Umbilical cord (tissue), 2 donors: ENCODE measurements at places on chromosomes 6 and 20.

DNA sequence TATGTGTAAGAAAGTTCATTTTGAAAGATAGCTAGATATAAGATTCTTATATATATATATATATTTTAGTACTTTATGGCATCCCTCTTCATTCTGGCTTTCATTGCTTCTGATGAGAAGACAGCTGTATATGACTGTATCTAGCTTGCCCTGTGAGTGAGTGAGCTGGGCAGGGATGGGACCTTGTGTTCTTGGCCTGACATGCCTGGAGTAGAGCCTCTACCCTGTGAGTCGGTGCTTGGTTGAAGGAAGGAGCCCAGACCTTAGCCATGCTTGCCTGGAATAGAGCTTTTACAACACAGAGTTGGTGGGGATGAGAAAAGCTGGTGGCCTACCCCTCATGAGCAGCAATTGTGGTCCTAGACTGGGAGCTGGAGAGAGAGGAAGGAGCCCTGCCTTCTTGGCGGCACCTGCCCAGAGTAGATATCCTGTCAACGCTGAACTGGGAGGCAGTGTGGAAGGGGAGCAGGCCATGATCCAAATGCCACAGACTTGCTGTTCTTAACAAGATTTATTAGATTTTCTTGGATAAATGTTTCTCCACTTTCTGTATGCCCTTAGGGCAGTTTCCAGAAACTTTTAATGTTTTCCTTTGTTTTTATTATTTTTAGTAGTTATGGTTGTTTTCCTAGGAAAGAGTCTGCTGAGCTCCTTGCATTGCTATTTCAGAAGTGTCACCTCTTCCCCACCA is 31.6 kb downstream of the FIG4 start:
- DNase-seq: no peak

DNA sequence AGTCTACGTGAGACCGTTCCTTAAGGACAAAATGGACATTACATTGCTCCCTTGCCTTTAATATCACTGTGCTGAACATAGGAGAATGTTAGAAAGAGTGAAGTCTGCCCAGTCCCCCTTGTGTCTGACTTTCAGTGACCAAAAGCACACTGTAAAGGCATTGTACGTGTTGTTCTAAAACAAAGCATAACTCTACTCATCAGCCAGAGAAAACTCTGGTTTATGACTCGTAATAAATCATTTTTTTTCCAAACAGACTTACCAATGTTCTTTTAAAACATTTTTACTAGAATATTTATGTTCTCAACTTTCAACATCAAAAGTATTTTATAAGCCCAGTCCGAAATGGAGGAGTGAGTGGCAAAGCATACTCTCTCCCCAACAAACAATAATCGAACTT is 262.5 kb downstream of the GJA1 start:
- DNase-seq: no peak

DNA sequence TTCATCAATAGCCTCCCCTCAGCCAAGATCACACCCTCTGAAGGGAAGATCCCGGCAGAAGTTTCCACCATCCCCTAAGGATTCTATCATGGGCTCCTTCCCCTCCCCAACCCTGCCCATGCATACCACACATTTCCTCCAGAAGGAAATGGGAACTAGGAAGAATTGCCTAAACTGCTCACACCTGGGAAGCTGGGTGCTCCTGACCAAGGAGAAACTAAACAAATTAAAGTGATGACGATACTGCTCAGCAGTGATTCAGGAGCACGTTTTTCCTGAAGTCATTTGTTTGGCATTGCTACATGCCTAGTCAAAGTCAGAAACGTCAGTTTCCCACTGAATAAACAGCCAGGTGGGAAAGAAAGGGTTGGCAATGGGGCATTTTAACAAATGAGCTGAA is 136.1 kb upstream of the CDYL start:
- DNase-seq: no peak

DNA sequence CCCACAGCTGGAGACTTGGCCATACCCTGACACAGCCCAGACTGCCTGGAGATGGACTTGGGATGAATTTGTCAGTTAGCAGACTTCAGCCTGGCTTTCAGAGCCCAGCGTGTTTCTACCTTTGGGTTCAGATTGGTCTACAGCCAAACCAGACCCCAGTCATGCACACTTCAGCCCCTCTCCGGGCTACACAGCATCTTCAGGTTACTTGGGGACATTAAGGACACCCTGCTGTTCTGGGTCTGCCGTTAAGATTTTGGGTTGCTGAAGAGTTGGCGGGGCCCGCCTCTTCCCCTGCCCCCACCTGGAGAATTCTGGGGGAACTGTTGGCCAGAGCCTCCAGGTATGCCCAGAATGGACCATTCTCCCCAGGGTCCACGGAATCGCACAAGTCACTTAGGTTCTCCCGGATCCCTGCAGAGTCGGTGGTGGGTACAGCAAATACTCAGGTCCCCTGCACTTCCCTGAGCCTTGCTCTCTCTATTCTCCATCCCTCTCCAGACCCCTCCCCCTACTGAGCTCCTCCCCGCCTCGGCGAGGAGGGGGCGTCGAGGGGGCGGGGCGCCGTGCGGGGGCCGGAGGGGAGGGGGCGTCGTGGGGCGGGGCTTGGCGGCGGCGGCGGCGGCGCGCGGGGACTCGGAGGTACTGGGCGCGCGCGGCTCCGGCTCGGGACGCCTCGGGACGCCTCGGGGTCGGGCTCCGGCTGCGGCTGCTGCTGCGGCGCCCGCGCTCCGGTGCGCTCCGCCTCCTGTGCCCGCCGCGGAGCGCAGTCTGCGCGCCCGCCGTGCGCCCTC is at the start of gene PTK7:
Gene PTK7 (plus strand): TSS at position 645 of the 794 bp plus-strand sequence. CDS start 175 bp downstream, outside the sequence.
- peak; percentile 91 for DNase-seq

GRCh38 chr6:36368921-36369865 is 18.3 kb downstream of the ETV7 start:
- DNase-seq: no peak

DNA sequence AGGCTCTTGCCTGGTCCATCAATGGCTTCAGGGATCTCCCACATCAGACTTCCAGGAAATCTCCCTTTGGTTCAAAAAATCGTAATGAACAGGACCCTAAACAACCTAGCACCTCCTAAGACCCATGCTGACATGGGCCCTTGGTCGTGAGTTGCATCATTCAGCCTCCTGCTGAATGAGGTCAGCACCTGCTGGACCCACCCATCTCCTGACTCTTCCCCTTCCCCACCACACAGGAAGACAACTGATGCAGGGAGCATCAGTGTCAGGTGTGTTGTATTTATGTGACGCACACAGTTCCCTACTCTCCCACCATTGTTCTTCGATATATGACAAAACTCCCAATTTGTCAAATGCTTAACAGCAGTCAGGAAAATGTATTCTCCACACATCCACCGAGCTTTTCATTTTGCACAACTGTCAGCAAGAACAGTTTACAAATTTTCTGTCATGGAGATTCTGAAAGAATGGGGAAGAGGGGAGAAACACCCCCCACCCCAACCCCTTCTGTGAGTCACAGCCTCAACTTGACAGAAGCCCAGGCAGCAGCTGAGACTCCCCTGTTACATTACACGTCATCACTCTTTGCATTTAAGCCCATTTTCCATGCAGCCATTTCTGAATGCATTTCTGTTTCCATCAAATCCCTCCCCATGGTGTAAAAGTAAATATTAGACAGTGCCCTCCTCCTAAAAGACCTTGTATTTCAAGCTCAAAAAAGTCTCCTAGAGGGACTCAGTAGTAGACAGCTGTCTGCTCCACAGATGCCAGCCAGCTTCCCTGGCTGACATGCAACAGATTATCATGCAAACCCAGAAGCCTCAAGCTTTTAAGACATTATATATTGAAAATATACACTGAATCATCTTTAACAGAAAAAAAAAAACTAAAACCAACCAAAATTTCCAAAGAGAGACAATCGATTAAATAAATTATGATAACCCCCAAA is 577.5 kb downstream of the PTPRT start:
- DNase-seq: peak; percentile 20

GRCh38 chr20:25079171-25079570 is 2.8 kb downstream of the VSX1 start:
- no peak for DNase-seq

DNA sequence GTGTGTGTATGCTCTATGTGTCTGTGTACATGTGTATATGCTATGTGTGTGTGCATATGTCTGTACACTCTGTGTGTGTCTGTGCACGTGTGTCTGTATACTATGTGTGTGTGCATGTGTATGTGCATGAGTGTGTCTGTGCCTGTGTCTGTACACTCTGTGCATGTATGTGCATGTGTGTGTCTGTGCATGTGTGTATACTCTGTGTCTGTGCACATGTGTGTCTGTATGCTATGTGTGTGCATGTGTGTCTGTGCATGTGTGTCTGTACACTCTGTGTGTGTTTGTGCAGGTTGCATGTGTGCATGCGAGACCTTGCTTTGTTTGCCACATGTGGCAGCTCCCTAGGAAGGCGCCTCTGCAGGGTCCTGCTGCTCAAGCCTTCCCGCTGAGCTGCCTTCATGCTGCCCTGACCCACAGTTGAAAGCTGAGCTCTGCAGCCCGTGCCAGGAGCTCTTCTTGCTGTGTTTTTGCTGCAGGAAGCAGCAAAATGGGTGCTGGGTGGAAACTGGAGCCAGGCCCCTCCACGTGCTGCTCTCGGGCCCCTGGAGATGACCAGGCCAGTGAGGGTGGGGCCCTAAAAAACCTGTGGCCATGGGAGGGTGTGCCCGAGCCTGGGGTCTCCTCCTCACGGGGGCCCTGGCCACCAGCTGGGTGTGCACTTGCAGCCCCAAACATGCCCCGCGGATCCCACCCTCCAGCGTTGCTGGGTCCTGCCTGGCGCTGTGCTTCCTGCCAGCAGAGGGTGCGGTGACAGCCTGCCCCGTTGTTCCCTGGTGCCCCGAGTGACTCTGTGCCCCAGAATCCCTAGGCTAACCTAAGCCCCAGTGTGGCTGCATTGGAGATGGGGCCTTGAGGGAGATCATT is 109.1 kb downstream of the DACT2 start:
- DNase-seq: no peak

GRCh38 chr20:16050366-16050765 is 522.9 kb downstream of the KIF16B start:
- no peak for DNase-seq

DNA sequence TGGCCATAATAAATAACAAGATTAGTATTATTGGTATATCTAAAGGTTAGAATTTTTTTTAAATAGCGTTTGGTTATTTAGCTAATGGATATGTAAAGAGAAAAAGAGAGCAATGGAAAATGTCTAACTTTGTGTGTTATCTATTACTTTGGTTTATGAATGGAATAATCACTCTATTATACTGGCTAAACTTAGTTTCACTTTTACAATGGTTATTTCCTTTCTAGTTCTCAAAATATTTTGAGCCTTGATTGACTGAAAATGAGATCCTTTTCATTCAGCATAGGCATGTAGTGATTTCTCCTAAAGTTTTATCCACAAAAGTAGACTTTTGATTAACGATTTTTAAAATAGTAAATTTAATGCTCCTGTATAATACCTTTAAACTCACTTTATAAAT is 51.6 kb upstream of the MLIP start:
- peak; percentile 0 for DNase-seq

DNA sequence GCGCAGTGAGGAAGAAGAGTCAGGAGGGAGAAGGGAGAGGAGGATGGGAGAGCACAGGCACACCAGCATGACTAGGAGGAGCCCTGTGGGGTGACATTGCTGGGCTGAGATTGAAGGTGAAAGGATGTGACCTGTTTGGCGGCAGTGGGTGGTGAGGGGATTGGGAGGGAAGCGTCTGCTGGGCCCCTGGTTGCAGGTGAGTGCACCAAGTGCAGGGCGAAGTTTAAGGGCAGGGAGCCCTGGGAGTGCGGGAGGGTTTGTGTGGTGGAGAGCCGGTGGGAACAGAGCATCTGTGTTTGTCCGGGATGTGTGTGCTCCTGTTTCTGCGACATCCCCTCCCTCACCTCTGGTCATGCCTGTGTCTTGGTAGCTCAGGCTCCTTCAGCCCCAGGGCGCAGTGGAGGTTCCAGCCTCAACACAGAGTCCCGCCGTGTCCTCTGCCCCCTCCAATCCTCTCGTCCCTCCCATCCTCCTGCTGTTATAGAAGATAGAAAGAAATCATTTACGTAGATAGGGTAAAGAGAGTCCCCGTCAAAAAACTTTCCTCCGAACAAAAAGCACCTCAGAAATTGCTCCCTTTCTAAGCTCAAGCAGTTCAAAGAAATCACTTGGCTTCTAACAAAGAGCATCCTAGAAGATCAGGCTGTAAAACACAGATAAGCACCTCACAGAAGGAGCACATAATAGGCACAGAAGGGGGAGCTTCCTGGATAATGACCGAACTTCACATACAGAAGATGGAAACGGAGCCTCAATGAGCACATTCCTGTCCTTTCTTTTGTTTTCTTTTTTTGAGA is 25.0 kb downstream of the ULBP1 start:
- DNase-seq: no peak

GRCh38 chr6:39540454-39540853 is 184.8 kb downstream of the KIF6 start:
- no peak for DNase-seq

DNA sequence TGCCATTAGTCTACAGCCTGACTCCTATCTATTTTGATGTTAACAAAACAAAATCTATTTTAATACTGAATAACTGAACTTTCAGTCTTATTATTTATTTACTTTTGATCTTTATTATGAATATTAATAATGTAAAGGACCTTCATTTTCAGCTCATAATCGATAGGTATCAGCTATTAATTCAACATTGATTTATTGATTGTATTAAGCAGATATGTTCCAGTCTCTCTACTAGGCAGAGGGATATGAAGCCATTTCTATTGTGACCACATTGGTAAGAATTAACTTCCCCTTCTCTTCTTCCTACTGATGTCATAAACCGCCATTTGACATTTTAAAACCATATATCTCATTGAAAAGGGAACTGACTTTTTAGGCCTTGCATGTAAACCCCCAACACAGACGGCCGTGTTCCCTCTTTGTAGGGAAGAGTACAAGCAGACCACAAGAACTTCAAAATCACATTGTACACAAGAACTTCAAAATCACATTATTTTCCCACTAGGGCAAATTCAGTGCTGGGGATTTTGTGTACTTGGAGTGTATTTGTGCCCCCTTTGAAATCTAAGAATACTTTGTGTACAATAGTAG is 69.5 kb upstream of the FABP7 start:
- no peak for DNase-seq

DNA sequence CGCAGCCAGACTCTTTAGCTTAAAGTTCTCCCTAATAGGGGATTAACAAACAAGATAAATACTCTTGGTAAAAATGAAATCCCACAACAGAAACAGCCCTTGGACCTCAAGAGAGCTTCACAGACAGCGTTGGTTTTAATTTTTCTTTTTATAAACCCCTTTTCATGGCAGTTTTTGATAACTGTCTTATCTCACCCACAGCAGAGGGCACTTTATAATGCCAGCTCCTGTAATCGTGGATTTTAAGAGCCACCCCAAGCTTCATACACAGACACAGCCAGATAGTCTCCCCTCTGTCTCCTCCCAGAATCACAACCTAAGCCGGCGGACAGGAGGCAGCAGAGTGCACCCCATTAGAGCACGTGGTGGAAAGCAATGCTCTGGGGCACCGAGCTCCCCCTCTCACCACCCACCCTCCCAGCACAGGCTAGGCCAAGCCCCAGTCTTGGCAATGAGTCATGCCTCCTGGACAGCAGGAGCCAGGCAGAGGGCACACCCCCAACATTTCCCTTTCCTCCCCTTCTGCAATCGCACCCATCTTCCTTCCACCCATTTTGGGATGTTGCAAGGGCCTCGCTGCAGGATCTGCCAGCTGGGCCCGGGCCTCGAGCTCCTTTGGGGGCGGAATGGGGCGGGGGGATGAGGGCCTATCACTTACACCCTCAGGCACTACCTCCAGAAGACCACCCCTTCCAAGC is 2.4 kb downstream of the JAG1 start:
- DNase-seq: peak; percentile 95
